ENCODE measurements at places on chromosomes 12 and 14.
A peak's percentile ranks its signal among the peaks of the same experiment; 100 is the strongest.

- DNase-seq: no peak
Observed at GRCh38 chr12:11563785-11564739, 85.4 kb upstream of the ETV6 start.

GRCh38 chr12:2251526-2252209 is 198.9 kb downstream of the CACNA1C start:
- no peak for DNase-seq

DNA sequence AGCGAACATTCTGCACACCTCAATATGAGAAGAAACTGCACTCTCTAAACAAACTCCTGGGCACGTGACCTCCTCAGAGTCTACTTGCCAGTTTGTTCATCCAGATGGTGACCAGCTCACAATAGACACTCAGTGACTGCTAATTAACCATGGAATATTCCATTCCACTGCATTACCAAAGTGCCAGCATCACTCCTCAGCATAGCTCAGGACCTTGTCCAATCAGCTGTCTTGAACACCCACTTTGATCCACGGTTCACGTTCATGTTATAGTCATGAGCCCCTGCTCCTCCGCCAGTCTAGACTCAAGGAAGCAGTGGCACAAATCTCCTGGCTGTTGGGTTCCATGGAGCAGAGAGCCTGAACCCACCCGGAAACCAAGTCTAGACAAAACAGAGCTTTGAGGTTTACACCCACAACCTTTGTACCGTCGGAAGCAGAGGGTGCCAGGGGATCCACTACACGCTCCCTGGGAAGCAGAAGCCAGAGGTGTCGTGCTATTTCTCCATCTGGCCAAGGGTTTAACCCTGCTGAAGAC is 285.3 kb downstream of the ZFP36L1 start:
- DNase-seq: peak; percentile 17

DNA sequence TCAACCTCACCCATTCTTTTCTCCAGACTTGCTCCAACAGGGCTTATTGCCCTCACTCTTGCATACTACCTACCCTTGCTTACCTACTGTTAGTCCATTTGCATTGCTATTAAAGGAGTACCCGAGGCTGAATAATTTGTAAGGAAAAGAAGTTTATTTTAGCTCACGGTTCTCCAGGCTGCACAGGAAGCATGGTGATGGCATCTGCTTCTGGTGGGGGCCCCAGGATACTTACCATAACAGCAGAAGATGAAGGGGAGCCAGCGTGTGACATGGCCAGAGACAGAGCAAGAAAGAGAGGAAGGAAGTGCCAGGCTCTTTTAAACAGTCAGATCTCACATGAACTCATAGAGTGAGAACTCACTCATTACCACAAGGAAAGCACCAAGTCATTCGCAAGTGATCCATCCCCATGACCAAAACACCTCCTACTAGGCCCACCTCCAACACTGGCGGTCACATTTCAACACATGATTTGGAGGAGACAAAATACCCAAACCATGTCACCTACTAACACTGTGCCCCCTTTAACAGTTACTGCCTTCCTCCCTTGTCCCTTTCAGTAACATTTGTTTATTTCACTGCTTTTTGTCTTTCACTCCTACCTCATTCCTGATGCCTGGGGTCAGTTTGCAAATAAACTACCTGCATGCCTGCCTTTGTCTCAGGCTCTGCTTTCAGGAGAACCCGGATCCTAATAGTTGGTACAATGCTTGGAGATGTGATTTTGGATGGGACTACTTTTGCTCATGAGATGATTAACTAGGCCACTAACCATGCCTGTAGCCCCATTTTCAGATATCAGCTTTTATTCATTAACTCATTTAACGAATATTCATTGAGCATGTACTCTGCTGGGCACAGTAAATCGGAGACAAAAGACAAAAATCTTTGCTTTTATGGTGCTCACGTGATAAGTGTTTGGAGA is 41.6 kb upstream of the CSRP2 start:
- DNase-seq: no peak

DNA sequence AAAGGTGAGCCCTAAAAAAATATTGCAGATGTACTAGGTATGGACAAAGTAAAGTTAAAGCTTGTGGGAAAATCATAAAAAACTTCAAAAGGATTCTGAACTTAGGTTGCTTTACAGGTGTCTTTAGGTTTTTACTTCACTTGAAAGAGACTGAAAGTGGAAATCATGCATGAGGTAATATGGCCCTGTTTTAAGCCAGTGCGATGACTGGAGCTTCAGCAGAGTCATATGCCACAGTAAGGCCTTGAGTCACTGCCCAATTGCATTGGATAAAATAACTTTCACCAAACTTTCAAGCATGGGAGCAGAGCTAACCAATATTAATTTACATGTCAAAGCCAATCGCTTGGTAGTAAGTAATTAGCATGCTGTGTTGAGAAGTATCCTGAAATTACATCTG is 63.9 kb upstream of the TMEM260 start:
- DNase-seq: no peak

DNA sequence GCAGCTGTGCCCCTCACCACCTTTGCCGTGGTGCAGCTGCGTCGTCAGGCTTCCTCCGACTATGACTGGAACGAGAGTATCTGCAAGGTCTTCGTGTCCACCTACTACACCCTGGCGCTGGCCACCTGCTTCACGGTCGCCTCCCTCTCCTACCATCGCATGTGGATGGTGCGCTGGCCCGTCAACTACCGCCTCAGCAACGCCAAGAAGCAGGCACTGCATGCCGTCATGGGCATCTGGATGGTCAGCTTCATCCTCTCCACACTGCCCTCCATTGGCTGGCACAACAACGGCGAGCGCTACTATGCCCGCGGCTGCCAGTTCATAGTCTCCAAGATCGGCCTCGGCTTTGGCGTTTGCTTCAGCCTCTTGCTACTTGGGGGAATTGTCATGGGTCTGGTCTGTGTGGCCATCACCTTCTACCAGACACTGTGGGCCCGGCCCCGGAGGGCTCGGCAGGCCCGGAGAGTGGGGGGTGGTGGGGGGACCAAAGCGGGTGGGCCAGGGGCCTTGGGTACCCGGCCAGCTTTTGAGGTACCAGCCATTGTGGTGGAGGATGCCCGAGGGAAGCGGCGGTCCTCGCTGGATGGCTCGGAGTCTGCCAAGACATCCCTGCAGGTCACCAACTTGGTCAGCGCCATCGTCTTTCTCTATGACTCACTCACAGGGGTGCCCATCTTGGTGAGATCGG is 2.6 kb downstream of the GPR162 start:
- DNase-seq: no peak

DNA sequence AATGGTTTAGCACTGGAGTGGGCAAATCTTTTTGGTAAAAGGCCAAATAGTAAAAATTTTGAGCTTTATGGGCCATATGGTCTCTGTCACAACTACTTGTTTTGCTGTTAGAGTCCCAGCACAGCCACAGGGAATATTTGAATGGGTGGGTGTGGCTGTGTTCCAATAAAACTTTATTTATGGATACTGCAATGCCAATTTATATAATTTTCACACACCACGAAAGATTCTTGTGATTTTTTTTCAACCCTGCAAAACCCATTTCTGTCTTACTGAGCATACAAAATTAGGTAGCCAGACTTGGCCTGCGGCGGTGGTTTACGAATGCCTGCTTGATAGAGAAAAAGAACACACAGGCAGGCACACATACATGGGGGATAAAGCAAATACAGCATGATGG is 28.3 kb downstream of the TMEM120B start:
- DNase-seq: no peak

GRCh38 chr12:60191676-60192359 is 596.0 kb downstream of the SLC16A7 start:
- DNase-seq: no peak

DNA sequence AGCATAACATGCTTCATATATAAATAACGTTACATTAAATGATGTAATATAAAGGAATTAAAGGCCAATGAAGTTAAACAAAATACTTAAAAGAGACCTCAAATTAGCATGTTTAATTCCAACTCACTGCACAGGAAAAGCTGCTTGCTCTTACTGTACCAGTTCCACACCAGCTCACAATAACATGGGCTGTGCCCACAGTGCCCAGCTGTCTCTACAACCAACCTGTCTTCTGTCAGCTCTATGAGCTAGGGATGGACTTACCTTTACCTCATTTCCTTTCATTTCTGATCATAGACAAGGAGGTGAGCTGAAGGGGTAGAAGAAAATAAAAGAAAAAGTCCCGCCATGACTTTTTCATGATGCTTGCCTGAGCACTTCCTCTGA is 64.8 kb downstream of the NKX2-1 start:
- no peak for DNase-seq

- no peak for DNase-seq
Observed at GRCh38 chr12:23816394-23816851, 133.0 kb downstream of the SOX5 start.

DNA sequence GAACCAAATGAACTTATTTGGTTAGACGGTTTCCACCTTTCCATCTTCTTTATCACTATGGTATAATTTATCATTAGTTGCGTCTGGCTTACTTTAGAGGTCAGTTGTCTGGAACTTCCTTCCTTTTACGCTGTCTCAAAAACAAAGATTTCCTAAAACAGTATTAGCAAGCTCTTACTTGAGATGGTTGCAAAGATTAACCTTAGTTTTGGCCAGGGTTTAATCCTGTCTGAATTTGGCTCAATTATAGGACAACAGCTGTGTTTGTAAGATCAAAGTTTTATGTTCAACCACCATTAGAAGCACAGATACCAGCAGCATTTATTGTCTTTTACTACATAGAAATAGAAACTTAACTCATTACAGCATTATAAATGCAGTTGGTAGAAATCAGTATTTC is 7.9 kb upstream of the WASHC3 start:
- DNase-seq: no peak

- no peak for DNase-seq
Observed at GRCh38 chr12:94207467-94207848, 59.1 kb downstream of the PLXNC1 start.

GRCh38 chr12:58712976-58713375 is 207.3 kb downstream of the LRIG3 start:
- no peak for DNase-seq

GRCh38 chr12:98769068-98769467 is 124.0 kb downstream of the APAF1 start:
- no peak for DNase-seq

GRCh38 chr12:108571609-108572165 is 9.3 kb downstream of the ISCU start:
- no peak for DNase-seq

- DNase-seq: no peak
Observed at GRCh38 chr12:24904871-24905270, 44.0 kb downstream of the BCAT1 start.

- no peak for DNase-seq
Observed at GRCh38 chr12:55365086-55365485, 2.3 kb downstream of the OR6C75 start.

- no peak for DNase-seq
Observed at GRCh38 chr12:71295953-71296352, 138.2 kb upstream of the TSPAN8 start.

GRCh38 chr14:90750701-90751100 is 65.5 kb downstream of the TTC7B start:
- no peak for DNase-seq

GRCh38 chr14:105168979-105169507 is 467 bp upstream of the JAG2 start:
- no peak for DNase-seq

GRCh38 chr12:46752396-46752795 is 73.4 kb downstream of the SLC38A4 start:
- DNase-seq: no peak

GRCh38 chr14:32984241-32984930 is 45.7 kb downstream of the NPAS3 start:
- no peak for DNase-seq

GRCh38 chr14:100568164-100568997 is 18.8 kb downstream of the BEGAIN start:
- no peak for DNase-seq

GRCh38 chr12:27553941-27554340 is 29.9 kb downstream of the PPFIBP1 start:
- no peak for DNase-seq

DNA sequence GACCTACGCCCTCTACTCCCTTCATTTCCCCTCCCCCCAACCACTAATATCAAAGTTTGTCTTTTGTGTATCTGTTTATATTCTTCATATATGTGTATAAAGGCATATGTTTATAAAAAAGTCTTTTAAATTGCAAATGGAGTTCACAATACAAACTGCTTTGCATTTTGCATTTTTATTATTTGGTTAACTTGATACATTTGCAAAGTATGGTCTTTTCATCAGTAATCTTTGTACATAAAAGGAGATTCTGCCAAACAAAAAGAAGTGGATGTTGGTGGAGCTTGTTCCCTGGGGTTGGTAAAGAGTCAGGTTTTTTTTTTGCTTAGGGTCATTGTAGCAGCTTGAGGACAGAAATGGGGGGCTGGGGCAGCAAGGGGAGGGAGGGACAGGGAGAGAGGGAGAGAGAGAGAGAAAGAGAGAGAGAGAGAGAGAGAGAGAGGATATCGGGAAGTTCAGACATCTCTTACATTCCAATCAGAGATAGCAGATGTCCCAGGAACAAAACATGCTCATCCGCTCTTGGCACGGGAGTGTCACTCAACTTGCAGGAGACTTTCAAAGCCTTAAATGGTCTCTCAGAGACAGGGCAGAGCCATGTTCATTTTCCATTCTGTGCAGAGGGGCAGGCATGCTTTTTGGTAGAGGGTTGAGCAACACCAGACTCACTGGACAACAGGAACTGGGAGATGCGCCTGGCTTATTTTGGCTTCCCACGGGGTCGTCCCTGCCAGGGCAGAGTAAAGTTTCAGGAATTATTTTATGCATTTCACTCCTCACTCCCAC is 44.8 kb upstream of the TBX5 start:
- no peak for DNase-seq

DNA sequence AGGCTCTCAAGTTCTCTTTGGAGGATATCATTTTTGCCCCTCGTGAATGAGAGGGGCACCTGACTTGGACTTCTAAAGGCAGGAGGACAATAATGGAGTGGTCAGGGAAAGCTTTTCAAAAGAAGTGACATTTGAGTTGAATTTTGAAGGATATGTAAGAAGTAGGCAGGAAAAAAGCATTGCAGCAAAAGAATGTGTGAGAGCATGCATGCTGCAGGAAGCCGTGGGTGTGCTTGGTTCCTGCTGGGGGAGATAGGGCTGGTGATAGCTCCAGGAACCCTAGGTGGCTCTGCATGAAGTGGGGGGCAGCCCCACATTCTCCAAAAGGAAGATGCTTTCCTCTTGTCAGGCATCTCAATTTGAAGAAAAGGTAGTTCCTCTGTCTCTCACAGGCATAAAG is 23.1 kb downstream of the ACVR1B start:
- DNase-seq: no peak

DNA sequence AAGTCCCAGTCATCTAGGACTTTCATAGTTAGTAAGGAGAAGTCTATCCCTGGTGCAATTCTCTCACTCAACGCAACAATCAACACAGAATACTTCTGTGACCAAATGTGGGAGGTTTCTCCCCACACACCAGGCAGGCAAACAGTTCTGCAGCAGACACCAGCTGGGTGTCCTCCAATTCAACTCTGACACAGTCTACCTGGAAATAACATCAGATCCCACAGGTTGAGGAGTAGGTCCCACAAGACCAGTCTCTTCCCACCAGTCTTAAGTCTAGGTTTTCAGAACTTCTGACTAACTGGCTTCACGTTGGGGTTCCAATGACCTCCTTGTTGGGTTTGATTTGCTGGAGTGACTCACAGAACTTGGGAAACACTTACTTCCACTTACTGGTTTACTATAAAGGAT is 14.8 kb downstream of the ACOT6 start:
- DNase-seq: no peak

GRCh38 chr12:23944067-23944466 is 5.4 kb downstream of the SOX5 start:
- DNase-seq: no peak

Data from activated CD8-positive, alpha-beta memory T cell treated with anti-CD3 and anti-CD28 coated beads for 1 hour (primary cell).